Skin of body (tissue), 3 donors: ENCODE measurements at places on chromosomes 2 and 18.

DNA sequence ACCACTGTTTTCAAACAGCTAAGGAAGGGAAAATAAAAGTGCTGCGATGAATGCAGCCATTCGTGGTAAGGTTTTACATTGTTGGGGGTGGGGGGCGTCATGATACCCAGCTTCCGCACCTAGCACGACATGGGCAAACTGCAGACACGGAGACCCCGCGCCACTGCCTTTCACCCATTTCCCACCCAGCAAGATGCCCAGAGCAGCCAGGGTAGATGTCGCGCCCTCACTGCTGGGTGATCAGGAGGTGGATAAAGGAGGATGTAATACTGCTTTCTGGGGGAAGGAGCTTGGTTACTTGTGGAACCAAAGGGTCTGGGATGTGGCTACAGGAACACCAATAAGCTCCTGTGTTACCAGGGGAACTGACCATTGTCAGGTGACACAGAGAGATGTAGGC is 138.4 kb downstream of the ZNF516 start:
- DNase-seq = no peak

GRCh38 chr2:60324536-60324935 is 228.9 kb downstream of the BCL11A start:
- DNase-seq = no peak

GRCh38 chr18:55509631-55510324 is 78.2 kb downstream of the TCF4 start:
- no peak for DNase-seq

DNA sequence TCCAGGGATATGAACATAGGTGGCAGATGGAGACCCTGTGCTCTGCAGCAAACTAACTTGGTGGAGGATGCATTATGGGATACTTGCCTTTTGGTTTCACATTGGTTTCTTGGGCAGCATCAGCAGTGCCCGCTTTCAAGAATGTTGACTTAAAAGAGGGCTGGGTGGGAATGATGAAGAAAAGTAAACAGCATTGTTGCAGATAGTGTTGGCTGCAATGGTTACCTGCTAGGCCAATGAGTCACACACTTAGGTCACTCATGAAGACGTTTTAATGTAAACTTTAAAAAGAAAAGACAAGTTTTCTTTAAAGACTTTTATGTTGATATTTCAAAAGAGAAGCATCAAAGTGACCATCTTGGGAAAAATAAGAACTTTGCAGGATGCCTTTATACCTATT is 26.1 kb upstream of the FAM237A start:
- no peak for DNase-seq

- no peak for DNase-seq
These were observed 11.8 kb downstream of the SLC25A12 start for GRCh38 chr2:171882089-171882769.

DNA sequence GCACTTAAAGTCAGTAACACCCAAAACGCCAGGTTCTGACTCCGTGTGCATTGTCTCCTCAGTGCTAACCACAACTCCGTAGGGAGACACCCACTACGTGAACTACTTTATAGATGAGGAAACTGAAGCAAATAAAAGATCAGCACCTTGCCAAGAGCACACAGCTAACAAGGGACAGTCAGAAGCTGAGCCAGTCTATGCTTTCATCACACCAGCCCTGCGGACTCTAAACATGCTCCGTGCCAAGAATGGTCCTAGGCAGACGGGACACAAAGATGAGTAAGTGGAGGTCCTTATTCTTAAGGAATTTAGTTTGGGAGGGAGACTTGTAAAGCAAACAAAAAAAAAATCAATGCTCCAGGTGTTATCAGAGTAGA is 9.6 kb downstream of the MBOAT2 start:
- DNase-seq = no peak

DNA sequence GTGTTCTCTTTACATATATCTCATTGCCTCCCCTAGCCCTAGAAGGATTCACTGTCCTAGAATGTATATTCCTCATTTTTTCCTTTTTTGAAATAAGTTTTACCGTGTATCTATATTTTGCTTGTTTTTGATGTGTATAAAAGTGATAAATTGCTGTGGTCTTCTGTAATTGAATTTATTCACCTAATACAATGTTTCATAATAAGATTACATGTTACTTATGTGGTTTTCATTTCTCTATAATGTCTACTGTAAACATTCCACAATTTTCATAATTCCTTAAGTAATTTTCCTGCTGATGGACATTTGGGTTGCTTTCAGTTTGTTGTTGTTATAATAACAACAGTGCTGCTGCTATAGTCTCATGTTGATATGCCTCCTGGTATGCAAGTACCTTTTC is 118.2 kb downstream of the PHLPP1 start:
- DNase-seq = no peak

- DNase-seq = no peak
These were observed 102.9 kb upstream of the TGFA start for GRCh38 chr2:70656421-70657010.

DNA sequence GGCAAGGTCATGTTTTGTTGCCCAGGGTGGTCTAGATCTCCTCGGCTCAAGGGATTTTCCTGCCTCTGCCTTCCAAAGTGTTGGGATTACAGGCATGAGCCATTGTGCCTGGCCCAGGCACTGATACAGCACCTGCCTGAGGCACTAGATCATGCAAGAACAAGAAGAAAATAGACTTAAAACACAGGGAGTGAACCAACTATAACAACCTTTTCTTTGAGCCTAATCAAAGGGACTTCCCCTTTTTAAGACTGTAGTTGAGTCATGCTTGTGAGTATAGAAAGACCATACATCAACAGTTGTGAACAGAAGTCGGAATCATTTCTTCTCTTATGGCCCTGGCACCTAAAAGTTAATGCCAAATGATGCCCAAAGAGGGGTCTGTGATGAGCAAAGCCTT is 47.9 kb upstream of the MAPRE2 start:
- DNase-seq = no peak

DNA sequence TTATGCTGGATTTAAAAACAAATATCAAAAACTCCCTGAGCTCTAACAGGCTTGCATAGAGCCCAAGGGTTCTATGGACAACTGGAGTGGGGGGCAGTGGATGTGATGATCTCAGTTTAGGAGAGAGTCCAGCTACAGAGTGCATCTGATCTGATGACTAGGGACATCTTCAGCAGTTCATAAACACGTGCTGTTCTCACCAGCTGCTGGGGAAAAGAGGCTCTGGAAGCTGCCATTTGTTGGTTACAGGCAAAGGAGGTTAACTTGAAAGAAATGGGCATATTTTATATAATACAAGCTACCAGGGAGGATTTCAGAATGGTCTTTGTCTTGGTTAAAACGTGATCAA is 36.0 kb upstream of the ZNF396 start:
- DNase-seq = no peak

- peak; percentile 92 for DNase-seq
These were observed 125.7 kb upstream of the LMAN1 start for GRCh38 chr18:59484561-59485328.

DNA sequence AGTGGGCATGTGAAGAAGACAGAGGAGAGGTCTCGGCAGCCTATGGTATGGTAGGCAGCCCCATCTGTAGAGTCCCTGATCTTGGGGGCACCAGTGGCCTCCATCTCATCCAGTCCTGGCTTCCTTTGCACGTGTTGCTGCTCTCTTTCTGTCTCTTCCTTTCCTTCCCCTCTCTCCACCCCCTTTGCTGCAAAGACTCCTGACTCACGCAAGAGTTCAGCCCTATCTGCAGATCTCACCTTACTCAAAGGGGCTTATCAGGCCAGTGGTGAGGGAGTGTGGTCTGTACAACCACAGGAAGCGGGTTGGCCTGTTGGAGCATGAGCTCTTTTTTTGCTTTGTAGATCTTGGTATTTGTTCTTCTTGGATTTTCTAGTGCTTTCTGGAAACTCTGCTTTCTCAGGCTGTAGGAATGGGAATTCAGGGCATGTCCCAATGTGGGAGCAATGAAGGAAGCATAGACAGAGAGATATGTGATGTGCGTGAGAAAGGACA is 14.6 kb upstream of the NT5DC4 start:
- DNase-seq = no peak

DNA sequence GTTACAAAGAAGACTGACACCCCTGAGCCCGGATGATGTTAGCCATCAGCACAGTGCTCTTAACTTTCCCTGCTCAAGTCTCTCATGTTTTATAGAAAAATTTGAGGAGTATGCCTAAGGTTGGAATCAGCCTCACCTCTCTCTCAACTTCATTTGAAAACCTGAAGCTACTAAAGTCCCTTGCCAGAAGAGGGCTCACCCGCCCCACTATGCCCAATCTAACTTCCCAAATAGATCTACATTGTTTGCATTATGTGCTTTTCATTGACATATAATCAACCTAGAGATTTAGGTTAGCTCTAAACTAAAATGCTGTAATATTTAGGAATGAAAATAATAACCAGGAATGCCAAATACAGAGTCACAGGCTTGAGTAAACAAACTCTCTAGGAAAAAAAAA is 305.4 kb downstream of the NCKAP5 start:
- no peak for DNase-seq

- no peak for DNase-seq
These were observed 158.3 kb downstream of the LDLRAD4 start for GRCh38 chr18:13376841-13377351.

DNA sequence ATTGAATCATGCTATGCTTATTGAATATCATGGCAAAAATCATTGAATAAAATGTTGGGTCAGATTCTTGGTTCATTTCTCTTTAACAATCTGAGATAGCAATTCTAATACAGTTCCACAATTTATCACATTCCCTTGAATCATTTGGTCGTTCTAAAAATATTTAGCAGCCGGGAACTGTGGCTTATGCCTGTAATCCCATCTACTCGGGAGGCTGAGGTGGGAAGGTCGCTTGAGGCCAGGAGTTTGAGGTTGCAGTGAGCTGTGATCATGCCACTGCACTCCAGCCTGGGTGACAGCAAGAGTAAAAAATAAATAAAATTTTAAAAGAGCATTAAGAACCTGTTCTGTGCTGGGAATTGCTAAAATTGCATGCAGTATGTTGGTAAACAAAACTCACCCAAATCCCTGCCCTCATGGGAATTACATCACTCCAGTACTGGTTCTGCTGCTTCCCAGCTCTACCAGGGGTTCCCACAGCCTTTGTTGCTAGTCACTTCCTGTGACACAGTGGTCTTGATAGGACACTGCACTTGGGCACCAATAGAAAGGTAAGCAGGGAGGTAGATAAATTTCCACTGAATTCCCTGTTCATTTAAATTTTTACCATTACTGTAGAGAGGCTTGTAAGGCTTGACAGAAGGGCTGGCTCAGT is 200.4 kb downstream of the CTNNA2 start:
- no peak for DNase-seq

GRCh38 chr18:11002277-11002676 is 147.1 kb downstream of the PIEZO2 start:
- DNase-seq = no peak

GRCh38 chr18:78790511-78790910 is 189.1 kb upstream of the SALL3 start:
- DNase-seq = no peak

GRCh38 chr18:75916624-75916982 is 489.1 kb upstream of the SMIM21 start:
- no peak for DNase-seq

DNA sequence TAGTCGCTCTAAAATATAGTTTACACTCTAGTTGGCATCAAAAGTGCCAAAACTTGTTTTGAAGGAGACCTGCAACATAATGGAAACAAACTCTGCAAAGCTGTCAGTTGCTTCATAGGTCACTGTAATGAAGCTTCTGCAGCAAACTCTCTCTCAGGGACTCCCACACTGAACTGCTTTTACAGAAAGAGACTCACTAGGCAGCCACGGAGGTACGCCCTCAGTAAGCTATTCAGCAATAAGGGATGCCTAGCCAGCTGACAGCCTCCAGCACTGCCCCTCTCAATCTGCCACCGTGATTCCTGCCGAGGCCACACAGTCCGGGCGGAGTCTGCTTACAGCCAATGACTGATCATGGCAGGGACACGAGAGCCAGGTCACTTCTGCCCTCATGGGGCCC is 51.1 kb downstream of the COLEC12 start:
- DNase-seq = no peak

DNA sequence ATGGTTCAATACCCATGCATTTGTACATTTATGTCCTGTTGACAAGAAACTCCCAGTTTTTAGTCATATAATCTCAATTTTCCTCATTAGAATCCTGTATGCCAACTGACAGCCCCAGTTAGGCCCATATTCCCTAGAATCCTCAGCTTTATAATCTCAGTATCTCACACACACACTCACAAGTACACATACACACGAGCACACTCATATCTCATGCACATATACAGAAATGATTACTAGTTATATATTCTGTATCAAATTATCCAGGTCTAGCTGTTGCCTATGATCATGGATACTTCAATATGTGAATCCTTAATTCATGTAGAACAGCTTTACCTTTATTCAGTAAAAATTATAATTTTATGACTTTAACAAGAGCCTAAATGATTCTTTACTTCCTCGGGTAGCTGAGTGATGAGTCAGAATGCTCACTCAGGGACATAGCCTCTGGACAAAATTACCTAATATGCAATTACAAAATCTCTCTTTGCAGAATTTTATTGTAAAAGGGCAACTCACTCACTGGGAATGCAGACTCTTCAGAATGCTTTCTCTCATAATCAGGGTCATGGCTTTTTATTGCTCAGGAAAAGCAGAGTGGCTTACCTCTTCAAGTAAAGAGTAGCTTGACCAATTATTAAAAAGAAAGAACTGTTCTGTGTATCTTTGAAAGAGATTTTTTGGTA is 193.6 kb upstream of the PIK3C3 start:
- no peak for DNase-seq

GRCh38 chr18:58363767-58364540 is 264.9 kb downstream of the ALPK2 start:
- no peak for DNase-seq

GRCh38 chr2:236120141-236120601 is 48.0 kb downstream of the GBX2 start:
- no peak for DNase-seq

GRCh38 chr2:131426727-131427126 is 49.2 kb upstream of the TUBA3D start:
- no peak for DNase-seq

GRCh38 chr2:236215761-236216333 is 47.7 kb upstream of the GBX2 start:
- no peak for DNase-seq

- DNase-seq = no peak
These were observed 31.5 kb upstream of the PDIA6 start for GRCh38 chr2:10844097-10844496.

- DNase-seq = peak; percentile 62
These were observed 1101.4 kb downstream of the CBLN2 start for GRCh38 chr18:71442731-71443141.

- DNase-seq = no peak
These were observed 210.1 kb downstream of the WDR7 start for GRCh38 chr18:56861244-56861643.

- no peak for DNase-seq
These were observed 22.6 kb upstream of the SUCLG1 start for GRCh38 chr2:84481702-84482101.

- DNase-seq = no peak
These were observed 20.4 kb downstream of the LYPD6B start for GRCh38 chr2:149058936-149059335.

GRCh38 chr2:169736902-169737301 is 3.3 kb downstream of the KLHL23 start:
- no peak for DNase-seq
